ENCODE measurements at places on chromosomes 11 and 22.

GRCh38 chr11:93512073-93512475 lies 31.1 kb downstream of the SMCO4 start:
- no peak for DNase-seq

- DNase-seq: no peak
These were observed 25.0 kb downstream of the PPFIBP2 start for GRCh38 chr11:7538466-7539454.

- DNase-seq: no peak
These were observed 20.1 kb upstream of the CHADL start for GRCh38 chr22:41260871-41261270.

GRCh38 chr22:29722151-29722550 lies 2.3 kb downstream of the CABP7 start:
- no peak for DNase-seq

- no peak for DNase-seq
These were observed 300.9 kb downstream of the NTM start for GRCh38 chr11:131671320-131671719.

DNA sequence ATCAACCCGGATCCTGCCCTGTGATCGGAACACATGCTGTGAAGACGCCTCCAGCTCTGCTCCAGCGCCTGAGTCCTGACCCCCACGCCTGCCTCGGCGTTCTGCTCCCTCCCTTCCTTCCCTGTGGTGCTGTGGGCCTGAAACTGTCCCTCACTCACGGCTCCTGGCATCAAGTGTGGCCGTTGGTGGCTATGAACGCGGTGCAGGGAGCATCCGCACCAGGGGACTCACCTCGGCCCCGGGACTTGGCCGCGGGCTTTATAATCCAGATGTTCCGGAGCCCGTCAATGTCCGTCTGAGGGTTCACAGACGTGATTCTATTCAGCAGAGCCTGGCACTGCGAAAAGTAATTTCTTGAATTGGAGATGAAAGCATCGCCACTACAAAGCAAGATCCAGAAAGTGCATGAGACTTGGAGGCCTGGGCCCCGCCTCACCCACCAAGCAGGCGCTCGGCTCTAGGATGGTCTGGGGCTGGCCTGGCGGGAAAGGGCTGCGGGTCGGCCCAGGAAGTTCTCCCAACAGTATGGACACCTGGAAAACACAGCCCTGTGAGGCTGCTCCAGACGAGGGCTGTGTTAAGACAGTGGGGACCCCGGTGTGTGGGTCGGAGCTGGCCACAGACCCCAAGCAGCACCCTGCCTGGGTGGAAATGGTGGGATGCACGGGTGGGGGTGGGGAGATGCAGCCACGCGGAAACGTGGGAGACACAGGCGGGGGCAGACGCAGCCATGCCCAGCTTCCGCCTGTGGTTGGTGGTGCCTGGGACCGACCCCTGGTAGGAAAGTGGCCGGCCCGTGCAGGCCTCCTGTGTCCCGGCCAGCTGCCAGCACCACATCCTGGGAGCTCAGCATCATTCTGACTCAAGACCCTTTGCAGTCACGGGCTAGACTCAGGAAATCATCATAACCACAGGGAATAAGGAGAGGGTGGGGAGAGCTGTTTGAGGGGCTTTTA lies 21.8 kb upstream of the IL17REL start:
- no peak for DNase-seq

Data from activated CD4-positive, alpha-beta T cell treated with anti-CD3 and anti-CD28 coated beads for 4 hours (primary cell).